ENCODE measurements at places on chromosomes 5 and 9.

DNA sequence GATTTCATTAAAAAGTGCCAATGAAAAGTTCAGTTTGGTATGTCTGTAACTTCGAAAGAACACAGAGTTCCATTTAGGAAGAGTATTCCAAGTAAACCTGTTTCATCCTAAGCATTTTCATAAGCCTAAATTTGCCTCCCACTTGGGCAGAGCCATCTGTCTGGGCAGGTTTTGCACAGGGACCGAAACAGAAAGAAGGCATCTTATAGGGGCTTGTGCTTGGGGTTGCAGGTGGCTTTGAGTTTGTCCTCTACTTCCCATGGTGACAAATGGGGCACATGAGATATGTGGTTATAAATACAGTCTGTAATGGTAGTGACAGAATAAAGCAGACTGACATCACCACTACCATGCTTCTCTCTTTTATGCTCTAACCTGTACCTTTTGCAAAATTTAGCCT is 63.7 kb downstream of the MCTP1 start:
- no peak for DNase-seq

- no peak for DNase-seq
Observed at GRCh38 chr5:115190388-115190787, 20.7 kb upstream of the TRIM36 start.

DNA sequence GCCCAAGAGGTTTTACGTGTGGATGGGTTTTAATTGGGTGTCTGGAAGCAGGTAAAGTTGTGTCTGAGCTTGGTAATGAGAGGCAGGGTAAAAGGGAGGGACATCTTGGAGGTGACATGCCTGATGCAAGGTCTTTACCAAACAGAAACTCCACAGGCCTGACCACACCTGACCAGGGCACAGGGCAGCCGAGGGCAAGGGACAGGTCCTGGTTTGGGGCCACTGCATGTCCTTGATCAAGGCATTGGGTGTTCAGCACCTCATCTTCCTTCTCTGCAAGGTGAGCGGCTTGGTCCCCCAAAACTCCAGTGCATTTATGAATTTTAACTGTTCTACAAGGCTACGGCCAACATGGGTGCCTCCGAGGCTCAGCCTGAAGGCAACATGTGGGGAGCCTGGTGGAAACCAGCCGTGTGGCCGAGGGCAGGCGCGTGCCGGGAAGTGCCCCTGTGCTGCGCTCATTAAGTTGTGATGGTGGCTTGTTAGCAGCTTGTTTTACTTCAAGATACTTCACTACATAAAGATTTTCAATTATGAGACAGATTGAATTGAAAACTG is 30.7 kb upstream of the LPCAT1 start:
- DNase-seq: no peak

DNA sequence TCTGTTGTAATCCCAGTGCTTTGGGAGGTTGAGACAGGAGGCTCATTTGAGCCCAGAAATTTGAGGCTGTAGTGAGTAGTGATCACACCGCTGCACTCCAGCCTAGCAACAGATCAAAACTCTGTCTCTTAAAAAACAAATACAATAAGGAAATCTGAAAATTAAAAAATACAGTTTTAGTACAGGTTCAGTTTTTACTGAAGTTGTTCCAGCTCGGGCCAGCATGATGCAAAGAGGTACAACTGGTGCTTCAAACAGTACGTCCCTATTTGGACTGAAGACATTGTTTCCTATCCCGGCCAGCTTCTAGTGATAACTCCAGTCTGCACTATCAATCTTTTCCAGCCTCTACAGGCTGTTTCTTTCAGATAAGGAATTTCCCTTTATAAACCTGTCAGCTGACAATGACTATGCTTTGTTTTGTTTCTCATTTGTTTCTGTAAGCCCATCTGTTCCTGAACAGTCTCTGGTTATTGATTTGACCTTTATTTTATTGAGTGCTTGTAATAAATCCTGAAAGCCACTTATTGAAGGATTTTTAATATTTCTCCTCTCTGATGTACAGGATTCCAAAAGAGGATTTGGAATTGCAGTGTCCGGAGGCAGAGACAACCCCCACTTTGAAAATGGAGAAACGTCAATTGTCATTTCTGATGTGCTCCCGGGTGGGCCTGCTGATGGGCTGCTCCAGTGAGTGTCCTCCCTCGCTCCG is 41.9 kb downstream of the TJP2 start:
- no peak for DNase-seq

DNA sequence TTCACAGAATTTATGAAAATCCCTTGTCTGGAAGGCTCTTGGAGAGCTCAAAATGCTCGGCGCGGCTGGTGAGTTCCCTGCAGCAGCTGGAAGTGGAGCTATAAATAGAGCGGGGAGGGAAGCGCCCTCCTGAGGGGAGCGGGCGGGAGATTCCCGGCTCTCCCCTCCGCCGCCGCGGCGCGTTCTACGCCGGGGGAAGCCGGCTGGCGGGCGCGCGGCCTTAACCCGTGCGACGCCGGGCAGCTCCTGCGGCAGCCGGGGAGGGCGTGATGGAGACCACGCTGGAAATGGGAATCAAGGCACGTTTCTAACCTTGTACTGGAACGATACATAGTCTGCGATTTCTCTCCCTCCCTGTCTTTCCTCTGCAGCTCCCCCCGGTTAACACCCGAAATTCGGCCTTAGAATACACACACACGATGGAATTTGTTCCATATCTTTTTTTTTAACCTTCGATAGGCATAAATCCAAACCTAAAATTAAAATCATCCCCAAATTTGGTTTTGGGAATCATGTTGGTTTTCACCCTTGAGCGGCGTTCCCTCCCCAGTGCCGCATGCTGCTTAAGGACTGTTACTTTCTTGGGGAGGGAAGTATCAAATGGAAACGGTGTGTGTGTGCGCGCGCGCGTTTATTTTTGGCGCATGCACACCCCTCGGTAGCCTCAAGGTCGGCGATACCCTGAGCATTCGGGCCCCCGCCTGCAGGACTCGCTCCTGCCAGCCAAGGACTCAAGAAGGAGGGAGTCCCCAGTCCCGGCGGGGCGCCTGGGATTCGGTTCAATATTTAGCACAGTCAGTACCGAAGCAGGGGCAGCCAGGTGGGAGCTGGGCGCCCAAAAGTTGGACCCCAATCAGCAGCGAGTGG is 306.3 kb upstream of the KCNN2 start:
- no peak for DNase-seq

DNA sequence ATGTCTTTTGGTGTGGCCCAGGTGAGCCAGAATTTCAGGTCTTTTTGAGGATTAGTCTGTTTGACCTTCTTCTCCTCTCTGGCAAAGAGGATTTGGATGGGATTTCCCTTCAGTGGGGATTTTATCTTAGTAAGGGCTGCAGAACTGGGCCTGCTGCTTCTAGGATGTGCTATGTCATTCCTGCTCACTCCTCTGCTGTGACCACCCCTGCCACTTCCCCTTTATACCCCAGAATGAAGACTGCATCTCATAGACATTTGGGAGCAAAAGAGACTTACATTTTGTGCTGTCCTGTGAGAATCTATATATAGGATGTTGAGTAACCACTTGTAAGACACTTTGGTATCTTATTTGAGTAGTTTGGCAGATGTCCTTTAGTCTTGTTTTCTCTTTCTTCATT is 76.2 kb downstream of the ARHGAP26 start:
- DNase-seq: no peak

GRCh38 chr5:143776951-143777350 is 35.0 kb upstream of the HMHB1 start:
- DNase-seq: no peak

- no peak for DNase-seq
Observed at GRCh38 chr5:133459474-133460160, 152.7 kb downstream of the FSTL4 start.

GRCh38 chr9:81530310-81530810 is 159.0 kb downstream of the TLE1 start:
- no peak for DNase-seq

DNA sequence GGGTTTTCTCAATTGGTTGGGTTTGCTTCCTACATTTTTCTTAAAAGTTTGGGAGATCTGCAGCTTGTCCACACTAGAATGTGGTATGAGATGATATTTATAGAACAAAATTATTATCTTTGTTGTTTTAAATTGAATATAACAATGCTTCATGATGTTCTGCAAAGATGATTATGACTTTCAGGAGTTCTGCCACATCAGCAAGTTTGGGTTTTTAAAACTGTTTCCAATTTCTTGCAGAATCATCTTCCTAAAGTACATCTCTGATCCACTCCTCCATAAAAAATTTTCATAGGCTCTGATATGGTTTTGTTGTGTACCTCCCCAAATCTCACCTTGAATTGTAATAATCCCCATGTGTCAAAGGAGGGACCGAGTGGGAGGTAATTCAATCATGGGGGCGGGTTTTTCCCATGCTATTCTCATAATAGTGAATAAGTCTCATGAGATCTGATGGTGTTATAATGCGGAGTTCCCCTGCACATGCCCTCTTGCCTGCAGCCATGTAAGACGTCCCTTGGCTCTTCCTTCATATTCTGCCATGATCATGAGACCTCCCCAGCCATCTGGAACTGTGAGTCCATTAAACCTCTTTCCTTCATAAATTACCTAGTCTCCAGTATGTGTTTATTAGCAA is 119.1 kb upstream of the PTGER4 start:
- no peak for DNase-seq

GRCh38 chr5:77180167-77181081 is 30.1 kb upstream of the PDE8B start:
- DNase-seq: no peak

DNA sequence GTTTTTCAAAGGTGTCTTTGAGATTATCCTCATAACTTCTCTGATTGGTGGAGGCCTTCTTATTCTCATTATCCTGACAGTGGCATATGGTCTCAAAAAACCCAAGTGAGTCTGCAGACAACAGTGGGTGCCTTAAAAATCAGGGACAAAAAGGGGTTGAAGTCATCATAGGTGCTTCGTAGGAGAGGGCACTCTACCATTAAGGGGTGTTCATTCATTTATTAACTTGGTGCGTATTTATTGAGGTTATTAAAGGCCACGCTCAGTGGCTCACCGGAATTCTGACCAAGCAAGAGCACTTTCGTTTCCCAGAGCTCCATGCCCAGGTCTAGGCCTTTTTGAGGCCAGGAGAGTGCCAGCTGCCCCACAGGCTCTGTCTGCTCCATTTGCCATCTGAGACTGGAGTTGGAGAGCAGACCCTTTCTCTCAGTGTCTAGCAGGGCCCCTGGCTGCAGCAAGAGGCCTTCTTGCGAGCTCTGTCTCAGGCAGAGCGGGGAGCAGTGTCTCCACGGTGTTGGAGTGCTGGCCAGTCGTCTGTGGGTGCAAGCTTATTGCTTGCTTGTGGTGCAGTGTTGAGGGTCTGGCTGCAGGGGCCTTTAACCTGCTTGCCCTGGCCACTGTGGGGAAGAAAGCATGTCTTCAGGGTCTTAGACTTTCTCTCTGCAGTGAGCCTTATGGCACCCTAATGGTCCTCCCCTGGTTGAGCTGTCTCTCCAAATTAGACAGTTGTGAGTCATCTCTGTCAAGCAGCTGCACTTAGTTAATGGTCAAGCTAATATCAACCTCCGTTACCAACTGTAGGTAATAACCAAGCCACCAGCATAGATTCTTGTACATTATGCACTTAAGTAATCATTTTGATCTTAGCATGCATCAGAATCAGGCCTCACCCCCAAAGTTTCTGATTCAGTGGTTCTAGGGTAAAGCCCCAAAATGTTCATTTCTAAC is 62.6 kb downstream of the IL31RA start:
- no peak for DNase-seq

DNA sequence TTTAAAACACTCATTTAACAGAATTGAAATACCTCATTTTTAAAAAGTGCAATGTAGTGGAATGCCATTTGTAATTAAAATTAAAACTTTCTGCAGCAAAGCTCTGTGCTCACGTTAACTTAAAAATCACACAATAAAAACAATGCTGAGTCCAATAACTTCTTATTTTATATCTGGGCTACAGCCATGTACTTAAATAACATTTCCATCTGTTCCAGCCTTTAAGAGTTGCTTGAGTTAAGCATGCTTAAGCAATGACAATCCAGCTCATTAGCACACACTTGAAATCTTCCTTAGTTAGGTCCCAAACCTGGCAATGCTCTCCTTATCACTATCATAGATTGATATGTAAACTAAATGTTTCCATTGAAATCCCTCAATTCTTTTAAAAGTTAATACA is 132.3 kb upstream of the CDH12 start:
- DNase-seq: no peak

GRCh38 chr5:79236362-79236969 is 535 bp downstream of the JMY start:
- no peak for DNase-seq

DNA sequence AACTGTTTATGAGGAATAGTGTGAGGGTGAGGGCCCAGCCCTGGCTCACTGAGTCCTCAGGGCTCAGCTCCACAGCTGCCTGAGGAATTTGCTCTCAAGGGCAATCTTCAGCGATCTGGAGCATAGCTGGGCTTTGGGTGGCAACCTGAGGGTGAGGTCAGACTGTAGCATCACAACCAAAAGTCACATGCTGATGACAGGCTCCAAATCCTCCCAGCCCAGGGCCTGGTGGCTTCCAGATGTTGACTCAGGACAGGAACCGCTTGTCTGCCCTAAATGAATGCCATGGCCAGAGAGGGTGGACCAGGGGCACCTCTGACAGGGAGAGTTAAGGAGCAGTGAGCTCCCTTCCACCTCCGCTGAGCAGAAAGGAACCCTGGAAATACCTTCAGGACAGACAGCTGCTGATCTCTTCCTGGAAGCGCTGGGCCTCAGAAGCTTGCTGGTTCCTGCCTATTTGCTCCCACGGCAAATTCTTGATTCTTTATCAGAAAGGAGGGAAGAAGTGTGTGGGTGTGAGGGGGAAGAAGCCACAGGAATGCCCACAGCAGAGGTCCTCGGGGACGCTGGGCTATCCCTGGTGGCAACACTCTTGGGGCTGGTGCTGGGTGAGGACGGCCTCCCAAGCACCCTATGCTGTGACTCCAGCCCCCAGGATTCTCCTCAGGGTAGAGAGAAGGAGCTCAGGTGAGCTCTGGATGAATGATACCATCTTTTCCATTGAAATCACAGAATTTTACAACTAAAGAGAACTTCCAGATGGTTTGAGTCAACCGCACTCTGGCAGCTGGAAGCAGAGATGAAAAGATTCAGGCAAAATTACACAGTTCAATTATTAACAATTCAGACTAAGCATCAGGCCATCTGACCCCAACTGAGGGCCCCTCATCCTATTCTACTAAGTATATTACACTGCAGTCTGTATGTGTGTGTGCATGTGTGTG is 13.8 kb upstream of the CTSL start:
- DNase-seq: no peak

DNA sequence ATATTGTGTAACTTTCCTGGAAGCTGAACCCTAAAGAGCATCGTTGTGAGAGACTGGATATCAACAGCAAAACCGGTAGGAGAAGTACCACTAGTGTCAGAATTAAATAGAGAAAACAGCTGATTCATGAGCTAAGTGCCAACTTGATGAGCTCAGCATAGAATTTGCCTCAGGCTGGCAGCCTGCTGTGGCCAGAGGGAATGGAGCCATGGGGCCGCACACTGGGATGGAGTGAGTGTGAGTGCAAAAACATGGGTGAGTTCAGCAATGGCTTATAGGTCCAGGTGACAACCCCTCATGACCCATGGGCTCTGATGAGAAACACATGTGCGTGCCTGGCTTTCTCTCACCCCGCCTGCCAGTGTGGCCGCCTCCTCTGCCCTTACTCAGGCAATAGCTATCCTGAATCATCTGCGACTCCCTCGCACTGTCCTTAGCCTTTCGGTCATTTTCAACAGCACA is 25.4 kb downstream of the ADAMTS16 start:
- no peak for DNase-seq
